Activated CD4-positive, alpha-beta T cell treated with anti-CD3 and anti-CD28 coated beads, Interleukin-2, amount 50 U/mL, for 16 hours (primary cell): ENCODE measurements at places on chromosomes 11 and 22.

GRCh38 chr11:7971846-7972245 is 6.6 kb upstream of the NLRP10 start:
- DNase-seq, result no peak

DNA sequence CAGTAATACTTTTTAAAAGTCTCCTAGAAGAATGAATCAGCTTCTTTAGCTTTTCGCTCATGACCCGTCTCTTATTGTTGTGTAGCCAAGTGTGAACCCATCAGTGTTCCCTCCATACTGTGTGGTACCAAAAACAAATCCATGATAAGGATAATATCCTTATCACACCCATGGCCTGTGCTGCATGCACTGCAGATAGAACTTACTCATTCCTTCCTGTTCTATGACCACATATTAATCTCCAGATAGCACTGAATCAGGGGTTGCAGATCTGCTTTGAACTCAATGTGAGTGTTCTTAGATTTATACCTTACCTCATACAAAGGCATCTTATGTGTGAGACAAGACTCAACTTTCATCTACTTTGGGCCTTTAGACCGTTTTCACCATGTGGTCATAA is 373.4 kb downstream of the JRKL start:
- no peak for DNase-seq

- no peak for DNase-seq
These were observed 14.8 kb downstream of the PIWIL4 start for GRCh38 chr11:94581926-94582325.

DNA sequence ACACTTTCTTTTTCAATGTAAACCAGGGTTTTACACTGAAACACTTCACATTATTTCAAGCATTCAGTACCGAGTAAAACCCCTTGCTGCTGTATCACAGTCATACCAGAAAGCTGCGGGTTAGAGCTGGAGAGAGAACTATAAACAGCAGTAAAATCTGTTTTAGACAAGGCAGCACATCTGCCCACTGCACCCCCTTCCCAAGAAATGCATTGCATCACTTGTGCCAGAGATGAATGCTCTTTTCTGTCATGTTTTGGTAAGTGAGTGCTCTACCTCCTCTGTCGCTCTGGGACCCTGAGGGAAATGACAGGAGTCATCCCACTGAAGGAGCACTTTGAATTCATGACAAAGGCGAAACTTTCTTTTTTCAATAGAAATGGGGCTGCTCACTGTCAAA is 107.2 kb downstream of the MAML2 start:
- peak; percentile 95 for DNase-seq

GRCh38 chr11:11146830-11147229 is 206.2 kb downstream of the CSNK2A3 start:
- DNase-seq, result no peak

DNA sequence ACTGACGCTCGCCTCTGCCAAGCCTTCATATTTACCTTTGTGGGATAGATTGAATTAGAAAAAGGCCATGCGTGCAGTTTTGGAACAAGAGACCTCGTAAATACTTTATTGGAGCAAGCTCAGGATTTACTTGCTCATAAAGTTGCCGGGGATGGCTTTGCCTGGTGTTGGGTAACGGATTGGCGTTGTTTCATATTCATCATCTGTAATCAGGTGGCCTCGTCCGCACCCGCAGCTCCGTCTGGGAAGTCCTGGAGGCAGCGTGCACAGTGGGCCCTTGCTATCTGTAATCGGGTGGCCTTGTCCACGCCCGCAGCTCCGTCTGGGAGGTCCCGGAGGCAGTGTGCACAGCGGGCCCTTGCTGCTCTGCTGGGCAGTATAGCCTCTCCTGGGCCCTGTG is 1209.3 kb downstream of the BRD1 start:
- DNase-seq, result no peak
